ENCODE measurements at places on chromosomes 3 and 15. TPM values are rescaled to one million over a fixed set of nuclear protein-coding genes. Genes with fewer than 3 reads are reported as not detected.

DNA sequence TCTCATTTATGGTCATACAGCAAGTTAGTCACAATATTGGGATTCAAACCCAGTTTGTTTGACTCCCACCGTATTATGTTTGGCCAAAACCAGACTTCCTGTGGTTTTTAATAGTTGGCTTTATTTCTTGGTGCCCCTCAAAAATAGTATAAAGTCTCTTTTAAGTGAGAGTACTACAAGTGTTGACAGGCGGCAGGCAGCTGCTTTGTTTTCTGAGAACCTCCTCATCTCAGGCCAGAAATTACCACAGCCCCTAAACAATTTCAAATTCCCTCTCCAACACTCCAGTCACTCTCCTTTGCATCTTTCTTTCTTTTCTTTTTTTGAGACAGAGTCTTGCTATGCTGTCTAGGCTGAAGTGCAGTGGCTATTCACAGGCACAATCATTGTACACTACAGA is 121.5 kb downstream of the POLR2M start:
- no peak for DNase-seq

The IL20RB gene
- total RNA-seq, result 1.3 TPM

DNA sequence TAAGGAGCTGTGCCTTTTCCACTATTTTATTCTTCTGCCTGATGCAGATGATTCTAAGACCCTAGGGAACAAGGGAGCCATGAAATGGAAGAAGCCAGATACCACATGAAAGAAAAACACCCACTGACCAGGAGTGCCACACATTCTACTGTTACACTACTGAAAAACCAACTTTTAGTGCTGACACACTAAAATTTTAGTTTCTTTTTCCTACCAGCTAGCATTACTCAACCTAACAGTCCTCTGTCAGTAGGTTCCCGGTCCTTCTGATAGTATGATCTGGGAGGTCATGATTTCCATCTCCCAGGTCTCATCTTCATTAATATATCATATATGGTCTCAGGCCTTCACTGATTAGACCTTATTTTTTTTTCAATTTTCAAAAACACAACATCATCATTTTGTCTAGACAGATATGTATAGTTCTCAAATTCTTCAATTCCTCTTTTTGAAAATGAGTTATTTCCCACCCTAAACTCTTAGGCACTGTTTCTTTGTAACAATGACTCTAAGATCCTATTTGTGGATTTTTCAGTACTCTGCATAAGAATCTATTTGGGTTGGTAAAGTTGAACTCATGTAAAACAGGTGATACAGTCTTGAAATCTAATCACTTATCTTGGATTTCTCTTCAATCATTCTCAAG is 321.8 kb downstream of the CTNNB1 start:
- DNase-seq, result no peak

The TLE3 gene
- 43.9 TPM for total RNA-seq

- no peak for DNase-seq
These were observed 284.7 kb upstream of the ROPN1 start for GRCh38 chr3:124276539-124277143.

The C3orf49 gene
- total RNA-seq, result not detected

DNA sequence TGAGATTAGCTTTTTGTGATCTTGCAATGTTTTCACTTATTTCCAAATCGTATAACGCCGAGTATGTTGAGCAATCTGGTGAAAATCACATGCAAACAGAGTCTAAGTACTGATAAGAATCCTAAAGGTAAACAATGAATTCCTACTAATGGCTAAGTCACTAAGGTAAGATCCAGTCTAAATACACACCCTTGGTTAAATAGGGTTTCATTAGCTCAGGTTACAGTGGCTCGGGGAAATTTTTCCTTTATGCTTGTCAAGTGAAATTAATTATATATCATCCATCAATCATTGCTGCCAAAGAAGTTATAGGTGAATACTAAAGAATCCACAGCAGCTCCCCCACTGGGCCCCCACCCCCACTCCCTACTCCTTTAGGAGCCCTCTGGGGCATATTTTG is 139.3 kb downstream of the SOX2 start:
- DNase-seq, result no peak

DNA sequence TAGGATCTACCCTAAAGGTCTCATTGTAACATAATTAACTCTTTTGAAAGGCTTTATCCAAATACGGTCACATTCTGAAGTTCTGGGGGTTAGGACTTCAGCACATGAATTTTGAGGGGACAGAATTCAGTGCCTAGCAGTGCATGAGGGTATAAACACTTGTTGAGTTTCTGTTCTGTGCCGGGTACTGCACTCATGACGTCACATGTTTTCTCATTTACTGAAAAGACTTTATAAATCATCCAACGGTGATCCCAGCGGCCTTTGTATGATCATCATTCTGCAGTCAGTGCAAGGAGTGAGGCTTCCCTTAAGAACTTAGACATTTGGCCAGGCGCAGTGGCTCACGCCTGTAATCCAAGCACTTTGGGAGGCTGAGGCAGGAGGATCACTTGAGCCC is 25.1 kb downstream of the SV2B start:
- no peak for DNase-seq

DNA sequence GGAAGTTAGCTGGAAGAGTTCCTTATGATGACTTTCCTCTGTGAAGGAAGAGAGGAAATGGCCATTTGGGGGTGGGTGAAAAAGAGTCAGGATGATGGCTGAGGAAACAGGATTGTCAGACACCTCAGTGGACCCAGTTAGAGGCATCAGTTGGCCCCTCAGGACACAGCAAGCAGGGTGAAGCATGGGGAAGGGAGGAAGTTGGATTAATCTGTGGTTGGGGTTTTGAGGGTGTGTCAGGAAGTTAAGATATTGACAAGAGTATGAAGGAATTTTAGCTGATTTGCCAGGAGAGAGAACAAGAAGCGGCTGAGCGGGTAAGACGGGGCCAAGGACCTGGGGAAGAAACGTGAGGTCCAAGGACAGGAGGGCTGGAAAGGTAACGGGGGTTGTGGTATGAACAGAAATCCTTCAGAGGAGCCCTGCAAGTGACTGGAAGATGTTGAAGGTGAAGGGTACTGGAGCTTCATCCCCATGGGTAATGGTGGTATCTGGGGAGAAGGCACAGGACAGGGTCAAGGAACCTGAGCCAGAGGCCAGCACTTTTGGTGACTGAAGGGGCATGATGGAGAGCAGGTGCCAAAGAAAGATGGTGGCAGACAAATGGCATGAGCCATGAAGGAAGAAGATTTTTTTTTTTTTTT is 2.7 kb downstream of the UQCC5 start:
- no peak for DNase-seq

- no peak for DNase-seq
These were observed 15.0 kb downstream of the CYP11A1 start for GRCh38 chr15:74352393-74352910.

The LINGO1 gene
- total RNA-seq, result not detected

The FBLN2 gene
- total RNA-seq, result 17.9 TPM

The GOLIM4 gene
- total RNA-seq, result 36.0 TPM

The HEG1 gene
- total RNA-seq, result 17.1 TPM

The IMPDH2 gene
- total RNA-seq, result 180 TPM
